Dermis blood vessel endothelial cell (primary cell): ENCODE measurements at places on chromosomes 5 and 9. TPM values are rescaled to one million over a fixed set of nuclear protein-coding genes. Genes with fewer than 3 reads are reported as not detected.

The PLAC8L1 gene
- total RNA-seq, result not detected in 2 replicates

The SNX30 gene
- total RNA-seq, result 7.9 and 8.5 TPM in 2 replicates

The ABITRAM gene
- 3.1 and 5.4 TPM in 2 replicates for total RNA-seq

The PTPDC1 gene
- total RNA-seq, result 5.9 and 7.0 TPM in 2 replicates

The ARAP3 gene
- 46.1 and 65.8 TPM in 2 replicates for total RNA-seq

The HMHB1 gene
- not detected in 2 replicates for total RNA-seq

The DMRT3 gene
- not detected in 2 replicates for total RNA-seq

The TMC1 gene
- 0.74 and 3.4 TPM in 2 replicates for total RNA-seq

The SPINK5 gene
- total RNA-seq, result 0.09 and 0.85 TPM in 2 replicates

The SMIM33 gene
- not detected in 2 replicates for total RNA-seq

The TMEM171 gene
- 1.0 and 1.9 TPM in 2 replicates for total RNA-seq

The UBE2D2 gene
- 68.5 and 71.6 TPM in 2 replicates for total RNA-seq

The OCLN gene
- 4.4 and 5.7 TPM in 2 replicates for total RNA-seq

The PKD2L2 gene
- 0.17 TPM in 1 of 2 replicates, not detected in the other for total RNA-seq

The TMEFF1 gene
- 9.2 and 19.3 TPM in 2 replicates for total RNA-seq

The ABLIM3 gene
- total RNA-seq, result 29.8 and 41.3 TPM in 2 replicates

The PCDHGA9 gene
- total RNA-seq, result 2.9 and 3.6 TPM in 2 replicates

The PCSK5 gene
- 1.9 and 3.4 TPM in 2 replicates for total RNA-seq

The IL5 gene
- not detected in 2 replicates for total RNA-seq
